Umbilical cord (tissue), 2 donors: ENCODE measurements at places on chromosomes 4 and X. TPM values are rescaled to one million over a fixed set of nuclear protein-coding genes. Genes with fewer than 3 reads are reported as not detected.

- no peak for DNase-seq
Measured at GRCh38 chrX:134738986-134739740, 80.9 kb upstream of the PLAC1 start.

DNA sequence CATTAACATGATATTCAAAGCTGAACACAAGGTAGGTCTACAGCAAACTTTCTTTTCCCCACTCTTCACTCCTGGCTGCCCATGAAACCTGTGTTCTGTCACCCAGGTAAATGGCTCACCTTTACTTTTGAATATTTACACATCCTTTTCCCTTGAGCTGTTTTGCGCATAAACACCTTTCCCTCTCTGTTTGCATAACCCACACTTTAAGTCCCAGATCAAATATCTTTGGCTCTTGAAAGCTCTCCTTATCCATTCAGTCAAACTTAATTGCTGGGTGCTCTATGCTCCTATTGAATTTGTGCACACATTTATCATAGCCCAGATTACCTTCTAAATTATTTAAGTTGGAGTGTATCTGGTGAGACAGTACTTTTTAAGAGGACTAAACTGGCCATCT lies 51.7 kb upstream of the ATP8A1 start:
- no peak for DNase-seq

DNA sequence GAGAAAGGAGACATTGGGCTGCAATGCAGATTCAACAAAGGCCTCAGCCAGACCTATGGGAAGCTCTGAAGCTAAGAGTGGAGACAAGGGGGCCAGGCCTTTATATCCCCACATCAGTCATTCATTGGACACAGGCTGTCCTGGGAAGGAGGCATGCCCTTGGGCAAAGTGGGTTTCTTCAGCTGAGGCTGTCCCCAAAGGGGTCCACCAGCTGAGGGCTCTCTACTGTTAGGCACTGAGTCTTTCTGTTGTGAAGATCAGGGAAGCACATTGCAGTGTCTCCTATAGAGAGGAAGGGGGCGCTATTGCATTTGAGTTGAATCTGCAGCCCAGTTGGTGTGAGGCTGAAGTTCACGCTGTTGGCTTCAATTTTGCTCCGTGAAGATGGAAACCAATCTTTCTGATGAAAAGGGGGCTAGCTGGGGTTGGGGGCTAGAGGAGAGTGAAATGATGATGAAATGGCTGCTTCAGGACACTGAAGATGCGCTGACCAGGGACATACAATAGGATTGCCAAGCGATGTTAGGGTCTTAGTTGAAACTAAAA lies 48.0 kb downstream of the SLC25A5 start:
- DNase-seq = peak; percentile 50

- DNase-seq = peak; percentile 8
Measured at GRCh38 chr4:111228874-111229273, 606.0 kb upstream of the PITX2 start.

DNA sequence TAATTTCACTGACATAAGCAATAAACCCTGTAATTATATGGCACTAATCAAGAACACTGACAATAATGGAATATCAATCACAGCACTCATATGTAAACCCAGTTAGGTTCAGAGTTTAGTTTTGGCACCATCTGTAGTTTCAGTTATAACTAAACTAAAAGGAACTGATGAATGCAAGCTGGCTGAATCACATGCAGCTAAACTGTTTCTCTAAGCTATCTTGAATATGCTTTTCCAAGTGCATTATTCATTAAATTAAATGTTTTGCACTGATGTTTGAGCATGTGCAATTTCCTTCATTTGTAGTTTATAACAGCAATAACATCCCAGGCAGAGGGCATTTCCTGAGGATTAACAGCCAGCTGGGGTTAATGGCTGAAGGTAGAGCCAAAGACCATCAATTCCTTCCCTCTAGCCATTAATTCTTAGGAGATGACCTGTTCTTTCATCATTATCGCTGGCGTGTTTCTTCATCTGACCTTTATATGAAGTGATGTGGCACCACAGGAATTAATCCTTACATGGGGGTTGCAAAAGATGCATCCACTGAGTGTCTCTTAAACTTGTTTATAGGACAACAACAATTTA lies 562.8 kb upstream of the IGFBP7 start:
- DNase-seq = no peak

DNA sequence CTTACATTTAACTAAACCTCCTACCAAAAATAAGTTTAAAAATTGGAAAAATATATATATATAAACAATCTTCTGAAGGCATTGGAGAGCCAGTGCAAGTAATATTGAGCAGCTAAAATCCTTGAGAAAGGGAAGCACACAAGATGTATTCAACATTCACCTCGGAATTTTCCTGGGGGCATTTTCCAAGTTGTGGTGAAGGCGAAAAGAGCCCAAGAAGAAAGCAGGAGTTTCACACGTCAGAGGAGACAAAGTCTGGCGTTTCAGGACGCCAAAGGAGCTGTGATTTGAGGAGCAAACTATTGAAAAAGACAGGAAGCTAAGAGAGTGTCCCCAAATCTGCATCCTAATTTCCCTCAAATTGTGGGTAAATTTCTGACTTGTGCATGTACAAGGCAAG lies 9.1 kb upstream of the GASK1B start:
- DNase-seq = no peak

- no peak for DNase-seq
Measured at GRCh38 chr4:70531981-70532380, 13.6 kb downstream of the AMTN start.

DNA sequence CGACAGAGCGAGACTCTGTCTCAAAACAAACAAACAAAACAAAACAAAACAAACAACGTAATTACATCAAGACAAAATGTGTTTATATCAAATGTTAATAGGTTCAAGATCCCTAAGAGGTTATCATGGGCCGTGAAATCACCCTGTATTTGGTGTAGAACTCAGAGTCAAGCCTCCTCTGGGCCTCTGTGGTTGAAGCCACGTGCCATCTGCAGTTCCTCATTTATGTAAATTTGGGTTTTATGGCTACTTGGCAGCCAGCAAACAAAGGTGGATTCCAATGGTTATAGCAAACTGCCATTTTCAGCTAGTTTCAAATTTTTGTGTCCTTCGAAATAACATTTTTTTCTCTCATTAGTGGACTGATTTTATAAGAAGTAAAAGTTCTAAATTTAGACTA lies 16.4 kb downstream of the NSDHL start:
- DNase-seq = no peak

- DNase-seq = no peak
Measured at GRCh38 chr4:17578482-17578891, 1.5 kb downstream of the LAP3 start.

GRCh38 chrX:108945883-108946523 lies 209.6 kb upstream of the IRS4 start:
- DNase-seq = no peak

GRCh38 chr4:112840061-112840460 lies 203.1 kb downstream of the LARP7 start:
- no peak for DNase-seq

DNA sequence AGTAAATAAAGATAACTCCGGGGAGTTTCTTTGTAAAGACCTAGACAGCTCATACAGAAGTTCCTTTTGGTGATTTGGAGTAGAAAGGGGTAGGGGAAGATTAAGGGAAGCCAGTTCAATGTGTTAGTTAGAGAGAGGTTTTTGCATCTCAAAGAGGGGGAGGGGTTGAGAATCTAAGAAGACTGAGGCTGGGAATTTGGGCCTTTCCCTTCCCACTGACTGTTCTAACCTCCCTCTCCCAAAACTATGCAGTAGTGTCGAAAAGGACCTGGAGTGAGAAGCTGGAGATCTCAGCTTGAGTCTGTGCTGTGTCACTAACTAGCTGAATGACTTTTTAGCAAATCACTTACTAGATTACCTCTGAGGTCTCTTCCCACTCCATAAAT lies 55.7 kb upstream of the CCDC160 start:
- no peak for DNase-seq

DNA sequence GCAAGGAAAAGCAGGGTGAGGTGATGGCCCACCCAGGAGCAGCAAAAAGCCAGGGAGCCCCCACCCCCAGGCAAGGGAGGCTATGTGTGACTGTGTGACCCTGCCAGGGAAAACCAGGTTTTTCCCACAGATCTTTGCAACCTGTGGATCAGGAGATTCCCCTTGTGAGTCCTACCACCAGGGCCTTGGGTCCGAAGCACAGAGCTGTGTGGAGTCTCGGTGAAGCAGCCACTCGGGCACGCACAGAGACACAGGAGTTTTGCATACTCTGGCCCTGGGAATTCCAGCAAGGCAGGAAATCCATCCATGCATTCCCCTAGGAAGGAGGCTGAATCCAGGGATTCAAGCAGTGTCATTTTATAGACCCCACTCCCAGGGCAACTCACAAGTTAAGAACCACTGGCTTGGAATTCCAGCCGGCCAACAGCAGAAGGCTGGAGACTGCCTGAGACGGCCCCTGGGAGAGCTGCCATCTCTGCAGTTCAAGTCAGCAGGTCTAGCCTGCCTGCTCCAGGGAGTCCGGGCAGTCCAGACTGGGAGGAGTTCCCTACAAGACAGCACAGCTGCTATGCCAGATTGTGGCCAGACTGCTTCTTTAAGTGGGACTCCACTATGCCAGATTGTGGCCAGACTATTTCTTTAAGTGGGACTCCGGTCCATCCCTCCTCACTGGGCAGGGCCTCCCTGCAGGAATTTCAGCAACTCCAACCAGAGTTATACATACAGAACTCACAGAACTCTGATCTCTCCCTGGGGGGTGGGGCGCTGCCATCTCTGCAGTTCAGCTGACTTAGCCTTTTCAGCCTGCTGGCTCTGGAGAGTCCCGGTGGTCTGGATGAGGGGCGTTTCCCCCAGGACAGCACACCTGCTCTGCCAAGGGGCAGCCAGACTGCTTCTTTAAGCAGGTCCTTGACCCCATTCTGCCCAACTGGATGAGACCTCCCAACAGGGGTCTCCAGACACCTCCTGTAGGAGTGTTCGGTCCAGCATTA lies 85.1 kb upstream of the ADAD1 start:
- no peak for DNase-seq

GRCh38 chr4:159018062-159018629 lies 84.7 kb upstream of the RAPGEF2 start:
- no peak for DNase-seq

The USP26 gene
- 3.1 TPM for total RNA-seq

The POU4F2 gene
- 5.3 TPM for total RNA-seq
